ENCODE measurements at places on chromosomes 16 and 17.

DNA sequence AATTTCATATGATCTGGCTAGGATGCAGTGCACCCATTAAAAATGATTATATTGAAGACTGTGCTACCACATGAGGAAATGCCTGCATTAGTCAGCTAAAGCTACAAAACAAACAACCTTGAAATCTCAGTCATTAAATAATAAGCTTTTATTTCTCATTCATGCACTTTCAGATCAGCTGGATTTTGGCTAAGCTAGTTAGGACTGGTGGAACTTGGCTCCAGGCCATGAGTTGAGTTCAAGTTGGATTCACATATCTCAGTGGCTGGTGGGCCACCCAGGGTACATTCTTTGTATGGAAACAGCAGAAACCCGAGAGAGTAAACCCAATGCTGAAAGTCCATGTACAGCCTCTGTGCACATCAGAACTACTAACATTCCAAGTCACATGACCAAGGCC lies 6.4 kb upstream of the SLFN12L start:
- DNase-seq = no peak

DNA sequence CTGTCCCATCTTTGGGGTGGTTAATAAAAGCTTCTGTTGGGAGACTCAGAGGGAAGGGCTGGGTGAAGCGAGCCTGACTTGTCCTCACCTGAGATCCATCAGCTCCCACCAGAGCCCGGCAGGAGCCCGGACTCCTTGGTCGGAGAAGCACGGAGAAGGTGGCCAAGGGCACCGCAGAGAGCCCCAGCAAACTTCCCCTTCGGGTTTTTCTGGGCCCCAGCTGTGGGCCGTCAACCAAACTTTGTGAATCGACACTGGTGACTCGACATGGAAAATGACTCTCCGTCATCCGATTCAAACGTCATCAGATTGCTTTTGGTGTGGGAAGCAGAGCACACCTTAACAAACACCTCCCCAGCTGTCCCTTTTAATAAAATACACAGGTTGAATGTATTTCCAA lies 21.4 kb downstream of the ENPP7 start:
- no peak for DNase-seq

DNA sequence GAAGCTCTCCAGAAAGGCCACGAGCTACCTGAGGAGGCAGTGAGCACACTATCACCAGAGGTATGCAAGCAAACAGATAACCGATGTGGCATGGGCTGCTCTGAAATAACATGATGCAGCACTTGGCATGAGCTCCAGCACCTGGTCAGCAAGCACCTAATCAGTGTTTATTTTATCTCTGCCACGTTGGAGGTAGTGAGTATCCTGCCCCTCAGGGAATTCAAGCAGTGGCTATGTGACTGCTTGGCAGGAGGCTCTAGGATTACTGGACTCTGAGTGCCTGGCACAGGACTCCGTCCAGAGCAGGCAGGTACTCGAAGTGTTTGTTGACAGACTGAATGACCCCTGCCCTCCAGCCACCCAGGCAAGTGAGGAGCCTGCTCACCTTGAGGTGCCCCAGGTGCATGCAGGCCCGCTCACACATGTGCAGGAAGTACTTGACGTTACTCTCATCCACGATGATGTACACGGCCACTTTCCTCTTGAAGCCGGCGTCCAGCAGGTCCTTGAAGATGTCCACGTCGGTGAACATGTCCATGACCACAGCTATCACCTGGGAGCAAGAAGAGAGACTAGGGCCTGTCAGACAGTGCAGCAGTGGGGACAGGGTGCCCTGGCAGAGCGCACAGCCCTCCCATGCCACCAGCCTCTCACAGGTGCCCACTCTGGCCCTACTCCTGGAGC lies 16.6 kb downstream of the FAM83G start:
- no peak for DNase-seq

- DNase-seq = no peak
These were observed 66.1 kb upstream of the SMURF2 start for GRCh38 chr17:64728041-64728695.

DNA sequence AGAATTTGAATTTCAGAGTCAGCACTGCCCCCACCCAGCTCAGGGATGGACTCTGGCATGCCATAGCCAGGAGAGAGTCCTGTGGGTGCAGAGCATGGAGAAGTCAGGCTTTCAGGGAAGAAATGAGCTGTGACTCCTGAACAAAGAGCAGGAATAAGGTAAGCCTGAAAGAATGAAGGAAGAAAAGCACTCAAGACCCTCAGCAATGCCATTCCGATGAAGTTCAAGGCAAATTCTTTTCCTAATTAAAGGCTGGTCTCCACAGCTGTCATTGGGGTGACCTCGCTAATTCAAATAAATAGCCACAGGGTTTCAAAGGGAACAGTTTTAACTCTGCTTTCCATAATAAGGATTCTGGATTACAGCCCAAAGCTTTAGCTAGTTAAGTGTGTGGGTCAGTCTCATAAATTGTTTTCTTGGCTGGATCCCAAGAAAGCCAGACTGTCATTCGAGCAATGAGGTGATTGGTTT lies 31.7 kb downstream of the TOM1L2 start:
- no peak for DNase-seq

Measured in activated effector memory CD4-positive, alpha-beta T cell treated with Interleukin-2 at 50 U/mL for 16 hours (primary cell).